Stimulated activated memory B cell treated with anti-CD40 and anti-IgM and Interleukin-4, amounts not matched to agents 10 μg/mL and 1 μg/mL and 100 μg/mL, for 72 hours (primary cell): ENCODE measurements at places on chromosomes 13 and 19.

DNA sequence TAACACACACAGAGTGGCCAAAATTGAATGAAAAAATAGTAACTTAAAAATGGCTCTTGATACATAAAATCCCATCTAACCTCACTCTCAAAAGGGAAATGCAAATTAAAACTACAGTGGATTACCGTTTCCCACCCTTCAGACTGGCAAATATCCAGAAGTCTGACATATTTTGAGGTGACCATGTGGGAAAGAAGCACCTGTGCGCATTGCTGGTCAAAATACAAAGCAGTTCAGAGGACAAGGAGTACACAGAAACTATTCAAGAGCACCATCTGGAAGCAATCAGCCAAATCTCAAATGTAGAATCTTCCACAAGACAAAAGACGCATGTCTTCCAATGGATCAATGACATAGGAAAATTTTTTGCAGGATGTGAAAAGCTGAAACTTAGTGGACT is 23.2 kb downstream of the NALCN start:
- no peak overlapping the region for H3K27ac ChIP-seq
- no peaks in the 10 kb centered on the region for H3K4me1 ChIP-seq
- H3K36me3 ChIP-seq, result no peaks in the 10 kb centered on the region
- ATAC-seq, result no peak
- H3K27me3 ChIP-seq, result no peaks in the 10 kb centered on the region

- no peaks in the 10 kb centered on the region for H3K27me3 ChIP-seq
- peak overlapping the region; percentile 88 for H3K27ac ChIP-seq
- peaks cover 38% of the 10 kb centered on the region for H3K4me1 ChIP-seq
- H3K36me3 ChIP-seq, result peaks cover 32% of the 10 kb centered on the region
Measured at GRCh38 chr19:58476498-58477015, 405 bp downstream of the ZNF446 start.

GRCh38 chr19:6216236-6216995 is 63.4 kb downstream of the MLLT1 start:
- peaks cover 6% of the 10 kb centered on the region for H3K4me1 ChIP-seq
- H3K27ac ChIP-seq, result no peak overlapping the region
- no peak for ATAC-seq
- no peaks in the 10 kb centered on the region for H3K27me3 ChIP-seq

GRCh38 chr13:79485014-79485811 is 4.3 kb downstream of the NDFIP2 start:
- H3K27ac ChIP-seq, result no peak overlapping the region
- no peaks in the 10 kb centered on the region for H3K36me3 ChIP-seq
- no peak overlapping the region for H3K4me3 ChIP-seq
- peaks cover 47% of the 10 kb centered on the region for H3K27me3 ChIP-seq

- no peak for ATAC-seq
- H3K4me1 ChIP-seq, result peaks cover 30% of the 10 kb centered on the region
- H3K27me3 ChIP-seq, result no peaks in the 10 kb centered on the region
Measured at GRCh38 chr19:4337906-4338440, 654 bp downstream of the STAP2 start.

DNA sequence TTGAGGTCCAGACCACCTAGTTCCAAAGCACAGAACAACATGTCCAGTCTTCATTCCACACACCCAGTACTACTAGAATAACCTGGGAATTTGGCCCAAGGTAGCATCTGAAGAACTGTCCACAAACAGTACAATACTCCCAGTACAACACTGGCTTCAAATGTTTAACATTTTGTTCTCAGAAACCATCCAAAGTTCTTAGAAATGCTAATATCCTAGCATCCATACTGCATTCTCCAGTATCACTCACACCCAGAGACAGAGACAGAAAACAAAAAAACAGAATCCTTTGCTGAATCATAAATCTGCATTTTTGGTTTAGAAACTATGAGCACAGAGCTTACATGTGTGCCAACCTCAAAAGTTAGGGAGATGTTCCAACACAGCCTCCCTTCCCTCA is 490.8 kb downstream of the FOXO1 start:
- no peaks in the 10 kb centered on the region for H3K36me3 ChIP-seq
- no peak overlapping the region for H3K27ac ChIP-seq
- H3K4me1 ChIP-seq, result peaks cover 6% of the 10 kb centered on the region
- no peak overlapping the region for H3K4me3 ChIP-seq

DNA sequence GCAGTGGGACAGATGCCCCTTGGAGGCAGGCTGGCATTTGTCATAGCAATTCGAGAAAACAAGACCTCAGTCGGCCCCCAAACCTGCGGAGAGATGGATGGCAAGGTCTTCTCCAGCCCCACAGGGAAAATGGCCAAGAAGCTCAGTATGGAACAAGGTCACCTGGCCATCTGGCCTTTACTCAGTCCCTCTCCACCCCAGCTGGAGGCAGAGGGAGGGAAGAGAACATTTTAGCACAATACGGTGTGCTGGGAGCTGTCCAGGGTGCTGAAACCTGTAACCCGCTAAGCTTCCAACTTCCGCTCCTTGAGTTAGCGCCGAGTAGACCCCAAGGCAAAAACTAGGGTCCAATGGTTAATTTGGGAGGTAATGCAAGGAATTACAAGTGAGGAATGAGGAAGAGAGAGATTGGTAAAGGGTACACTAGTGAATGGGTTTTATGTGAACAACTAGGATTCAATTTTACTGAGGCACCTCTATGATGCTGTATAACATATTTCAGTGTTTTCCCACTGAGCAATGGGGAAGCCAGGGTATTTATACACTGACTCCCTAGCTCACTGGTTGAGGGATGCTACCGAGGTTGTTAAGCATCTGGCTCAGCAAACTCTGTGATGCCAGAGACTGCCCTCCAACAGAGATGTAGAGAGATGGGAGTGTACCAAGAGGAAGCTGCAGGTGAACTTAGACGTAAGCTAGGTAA is 64.3 kb downstream of the CACNA1A start:
- no peak overlapping the region for H3K4me3 ChIP-seq
- no peaks in the 10 kb centered on the region for H3K36me3 ChIP-seq
- peaks cover 16% of the 10 kb centered on the region for H3K27me3 ChIP-seq

DNA sequence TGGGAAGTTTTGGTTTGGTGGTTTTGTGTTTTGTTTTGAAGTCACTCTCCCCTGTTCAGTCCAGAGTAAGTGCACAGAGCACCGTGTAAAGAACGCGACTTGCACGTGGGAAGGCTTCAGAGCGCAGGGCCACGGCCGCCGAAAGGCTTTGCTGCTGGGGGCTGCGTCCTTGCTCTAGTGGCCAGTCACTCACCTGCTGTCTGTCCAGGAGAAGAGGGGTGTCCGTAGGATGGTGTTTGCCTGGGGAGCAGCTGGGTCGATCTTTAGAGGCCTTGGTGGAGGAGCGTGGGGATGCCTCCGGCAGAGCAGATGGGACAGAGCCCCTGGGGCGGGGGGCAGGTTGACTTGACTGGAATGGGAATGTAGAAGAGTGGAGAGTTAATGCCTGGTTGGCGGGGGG is 116.6 kb upstream of the MCF2L start:
- H3K27me3 ChIP-seq, result no peaks in the 10 kb centered on the region
- no peak overlapping the region for H3K27ac ChIP-seq
- H3K4me3 ChIP-seq, result no peak overlapping the region
- H3K4me1 ChIP-seq, result no peaks in the 10 kb centered on the region
- H3K36me3 ChIP-seq, result peaks cover 74% of the 10 kb centered on the region

DNA sequence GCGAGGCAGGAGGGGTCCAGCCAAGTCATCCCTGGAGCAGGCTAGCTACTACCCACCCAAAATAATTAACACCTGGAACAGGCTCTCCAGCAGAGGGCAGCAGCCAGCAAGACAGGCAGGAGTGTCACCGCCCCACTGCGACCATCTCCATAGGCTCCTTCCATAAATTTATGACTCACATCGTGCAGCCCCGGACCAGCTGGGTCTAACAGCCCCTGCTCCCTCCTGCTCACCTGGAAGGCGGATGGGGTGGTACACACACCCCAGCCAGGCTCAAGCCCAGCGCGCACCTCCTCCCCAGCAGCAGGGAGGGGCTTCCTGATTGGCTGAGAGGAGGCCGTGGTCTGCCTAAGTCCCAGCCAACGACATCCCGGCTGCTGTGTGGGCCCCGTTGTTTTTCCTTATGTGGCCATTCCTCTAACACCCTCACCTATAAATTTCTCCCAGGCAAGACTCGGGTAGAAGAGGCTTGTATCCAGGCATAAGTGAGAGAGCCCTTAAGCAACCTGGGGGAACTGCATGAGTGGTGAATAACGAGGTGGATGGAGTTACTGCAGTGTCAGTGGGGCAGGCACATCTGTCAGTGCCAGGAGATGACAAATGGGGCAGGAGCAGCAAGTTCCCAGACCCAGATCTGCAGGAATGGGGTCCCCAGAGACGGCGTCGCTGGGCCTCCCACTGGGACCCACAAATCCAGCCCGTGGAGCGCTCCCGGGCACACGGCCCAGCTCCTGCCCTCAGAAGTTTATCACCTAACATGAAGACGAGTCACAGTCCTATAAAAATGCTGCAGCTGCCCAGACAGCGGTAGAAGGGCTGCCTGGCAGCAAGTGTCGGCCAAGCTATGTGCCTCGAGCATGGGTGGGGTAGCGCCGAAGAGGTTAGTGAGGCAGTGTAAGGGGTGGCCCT is 43.1 kb downstream of the CEBPG start:
- peak; percentile 59 for ATAC-seq
- no peak overlapping the region for H3K27ac ChIP-seq
- peak overlapping the region; percentile 54 for H3K4me3 ChIP-seq
- peaks cover 12% of the 10 kb centered on the region for H3K4me1 ChIP-seq
- no peaks in the 10 kb centered on the region for H3K27me3 ChIP-seq

- H3K4me3 ChIP-seq, result no peak overlapping the region
- H3K27ac ChIP-seq, result no peak overlapping the region
- H3K4me1 ChIP-seq, result no peaks in the 10 kb centered on the region
- no peaks in the 10 kb centered on the region for H3K27me3 ChIP-seq
Measured at GRCh38 chr13:31591642-31592233, 147.6 kb upstream of the RXFP2 start.

- ATAC-seq, result no peak
- H3K4me3 ChIP-seq, result no peak overlapping the region
- peaks cover 52% of the 10 kb centered on the region for H3K27me3 ChIP-seq
- no peak overlapping the region for H3K27ac ChIP-seq
- peaks cover 41% of the 10 kb centered on the region for H3K4me1 ChIP-seq
Measured at GRCh38 chr19:14476673-14477401, 1.7 kb upstream of the PTGER1 start.

DNA sequence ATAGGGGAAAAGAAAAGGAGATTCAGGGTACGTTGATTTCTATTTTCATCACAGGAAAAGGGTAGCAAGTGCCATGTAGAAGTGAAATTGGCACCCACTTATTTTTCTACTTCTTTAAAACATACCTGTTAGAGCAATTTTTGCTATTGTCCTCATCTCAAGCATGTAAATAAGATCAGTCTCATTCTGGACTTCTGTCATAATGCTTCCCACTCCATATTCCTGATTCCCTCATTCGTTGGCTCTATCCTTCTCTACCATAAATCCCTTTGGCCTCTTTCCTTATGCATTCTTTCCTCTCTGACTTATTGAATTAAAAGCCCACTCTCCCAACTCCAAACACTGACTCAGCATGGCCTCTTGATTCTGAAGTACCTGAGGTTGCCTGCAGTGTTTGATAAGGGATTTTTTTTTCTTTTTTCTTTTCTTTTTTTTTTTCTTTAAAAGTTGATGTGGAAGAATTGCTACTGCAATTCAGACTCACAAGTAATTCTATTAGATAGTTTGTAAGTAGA is 465.7 kb downstream of the SLITRK6 start:
- H3K4me3 ChIP-seq, result no peak overlapping the region
- no peak for ATAC-seq
- H3K4me1 ChIP-seq, result no peaks in the 10 kb centered on the region
- no peaks in the 10 kb centered on the region for H3K36me3 ChIP-seq
- H3K27me3 ChIP-seq, result no peaks in the 10 kb centered on the region
- no peak overlapping the region for H3K27ac ChIP-seq

DNA sequence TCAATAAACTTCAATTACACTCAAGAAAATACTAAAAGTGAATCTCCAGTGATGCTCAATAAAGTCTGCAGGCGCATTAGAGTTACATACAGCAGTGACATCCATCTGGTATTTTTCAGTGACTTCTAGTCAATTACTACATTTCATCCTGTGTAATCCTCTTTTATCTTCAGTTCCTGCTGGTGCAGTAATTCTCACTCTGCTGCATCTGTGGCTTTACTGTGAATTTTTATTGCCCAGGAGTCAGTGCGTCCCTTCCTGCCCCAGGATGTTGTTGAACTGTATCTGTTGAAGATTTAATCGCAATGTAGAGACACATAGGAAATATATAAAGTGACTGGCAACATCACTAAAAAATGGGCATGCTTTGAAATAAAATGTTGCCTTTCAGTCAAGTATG is 196.3 kb upstream of the TMTC4 start:
- H3K4me3 ChIP-seq, result no peak overlapping the region
- H3K27ac ChIP-seq, result no peak overlapping the region
- ATAC-seq, result no peak
- no peaks in the 10 kb centered on the region for H3K4me1 ChIP-seq

DNA sequence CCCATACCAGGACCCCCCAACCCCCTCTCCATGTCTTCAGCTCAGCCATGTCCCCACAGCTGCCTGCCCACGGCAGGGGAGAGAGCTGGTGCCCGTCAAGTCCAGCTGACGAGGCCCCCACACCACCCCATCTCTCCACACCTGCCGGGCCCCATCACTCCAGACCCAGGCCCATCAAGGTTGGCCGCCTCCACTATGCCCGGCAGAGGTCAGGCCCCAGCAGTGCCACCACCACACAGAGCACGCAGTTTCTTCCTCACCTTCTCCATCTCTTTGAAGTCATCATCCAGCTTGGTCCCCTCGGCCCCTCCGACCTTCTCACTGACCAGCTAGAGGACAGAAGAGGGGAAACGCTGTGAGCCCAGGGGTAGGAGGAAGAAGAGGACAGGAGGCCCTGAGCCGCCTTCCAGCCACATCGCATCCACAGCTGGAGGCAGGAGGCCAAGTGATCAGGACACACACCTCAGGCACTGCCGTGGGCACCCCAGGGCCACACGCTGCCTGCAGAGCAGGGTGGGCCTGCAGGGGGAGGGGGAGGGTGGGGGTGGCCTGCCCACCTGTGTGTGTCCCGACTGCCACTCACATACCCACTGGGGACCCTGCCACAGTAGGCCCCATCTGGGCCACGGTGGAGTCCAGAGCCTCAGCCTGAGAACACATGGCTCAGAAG is 23.4 kb downstream of the MPND start:
- peak overlapping the region; percentile 23 for H3K27ac ChIP-seq
- ATAC-seq, result no peak
- H3K4me1 ChIP-seq, result peaks cover 44% of the 10 kb centered on the region
